ENCODE measurements at places on chromosomes 16 and 17. TPM values are rescaled to one million over a fixed set of nuclear protein-coding genes. Genes with fewer than 3 reads are reported as not detected.

NPW gene
- total RNA-seq: not detected

KRT38 gene
- total RNA-seq: not detected

OR1A1 gene
- not detected for total RNA-seq

ADORA2B gene
- not detected for total RNA-seq

KRTAP9-8 gene
- not detected for total RNA-seq

CRHR1 gene
- total RNA-seq: not detected

CEMP1 gene
- total RNA-seq: 0.47 TPM

OTOP2 gene
- not detected for total RNA-seq

SLC4A1 gene
- not detected for total RNA-seq

POLR2A gene
- total RNA-seq: 508 TPM

DNAH3 gene
- total RNA-seq: not detected

CMTM1 gene
- total RNA-seq: 0.61 TPM

HID1 gene
- 25.9 TPM for total RNA-seq

DOC2B gene
- total RNA-seq: 0.64 TPM

MEIOC gene
- total RNA-seq: not detected

KRTAP2-1 gene
- not detected for total RNA-seq

GAS7 gene
- 2.9 TPM for total RNA-seq

MPP2 gene
- total RNA-seq: 9.6 TPM

MC1R gene
- 5.4 TPM for total RNA-seq
